ENCODE measurements at places on chromosomes 7 and 10.

DNA sequence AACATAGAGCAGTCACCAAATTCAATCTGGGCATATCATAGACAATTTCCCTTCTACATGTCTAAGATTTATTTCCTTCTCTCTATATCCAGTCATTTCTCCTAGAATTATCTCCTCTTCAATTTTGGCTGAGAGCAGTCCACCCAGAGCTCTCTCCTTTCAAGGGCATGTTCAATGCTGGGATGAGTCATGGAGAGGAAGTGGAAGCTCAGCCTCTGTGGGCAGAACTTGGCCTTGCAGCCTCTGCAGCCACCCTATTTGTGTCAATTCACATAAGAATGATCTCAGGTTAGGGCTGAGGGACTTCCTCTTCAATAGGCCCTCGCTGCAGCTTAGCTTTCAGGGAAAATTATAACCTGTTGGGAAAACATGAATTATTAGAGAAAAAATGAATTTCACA lies 560.8 kb downstream of the POM121L12 start:
- no peak for DNase-seq

- no peak for DNase-seq
Observed at GRCh38 chr7:2141651-2142050, 91.1 kb downstream of the MAD1L1 start.

GRCh38 chr10:49141541-49142332 lies 7.9 kb upstream of the FAM170B start:
- DNase-seq, result no peak

- no peak for DNase-seq
Observed at GRCh38 chr10:3064423-3064822, 2.9 kb upstream of the PFKP start.

DNA sequence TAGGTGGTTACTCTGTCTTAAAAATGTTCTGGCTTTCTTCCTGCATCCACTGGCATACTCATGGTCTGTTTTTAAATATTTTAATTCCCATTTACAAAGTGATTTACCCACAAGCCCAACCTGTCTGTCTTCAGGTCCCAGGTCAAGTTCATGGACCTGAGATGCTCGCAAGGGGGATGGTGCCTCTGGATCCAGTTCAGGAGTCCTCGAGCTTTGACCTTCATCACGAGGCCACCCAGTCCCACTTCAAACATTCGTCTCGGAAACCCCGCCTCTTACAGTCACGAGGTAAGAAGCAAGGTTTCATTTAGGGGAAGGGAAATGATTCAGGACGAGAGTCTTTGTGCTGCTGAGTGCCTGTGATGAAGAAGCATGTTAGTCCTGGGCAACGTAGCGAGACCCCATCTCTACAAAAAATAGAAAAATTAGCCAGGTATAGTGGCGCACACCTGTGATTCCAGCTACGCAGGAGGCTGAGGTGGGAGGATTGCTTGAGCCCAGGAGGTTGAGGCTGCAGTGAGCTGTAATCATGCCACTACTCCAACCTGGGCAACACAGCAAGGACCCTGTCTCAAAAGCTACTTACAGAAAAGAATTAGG lies 8.7 kb downstream of the ZKSCAN1 start:
- DNase-seq, result no peak

DNA sequence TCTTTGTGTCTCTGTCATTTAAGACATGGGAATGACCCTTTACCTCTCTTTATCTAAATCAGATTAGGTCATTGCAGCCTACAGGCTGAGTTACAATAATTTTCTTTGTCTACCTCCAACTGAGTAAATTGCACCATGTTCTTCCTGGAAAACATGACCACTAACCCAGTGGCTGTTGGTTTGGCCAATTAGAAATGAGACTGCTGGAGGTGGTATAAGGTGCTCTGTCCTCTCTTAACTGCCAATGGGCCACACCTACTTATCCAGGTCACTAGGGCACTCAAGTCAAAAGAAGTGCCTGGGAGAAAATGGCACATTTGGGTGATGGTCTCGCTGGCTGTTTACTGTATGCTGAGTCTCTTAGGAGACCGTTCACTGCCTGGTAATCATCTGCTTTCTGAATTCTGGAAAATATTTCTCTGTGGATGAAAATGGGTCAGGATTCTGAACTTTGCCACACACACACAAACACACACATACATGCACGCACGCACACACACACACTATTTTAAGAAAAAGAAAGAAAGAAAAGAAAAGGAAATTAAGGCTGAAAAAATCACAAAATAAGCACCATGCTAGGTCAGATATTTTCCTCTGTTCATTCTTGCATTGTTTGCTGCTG lies 16.4 kb downstream of the STAMBPL1 start:
- no peak for DNase-seq

All from hindlimb muscle (tissue), 1 donor.